ENCODE measurements at places on chromosomes 1 and 21.

GRCh38 chr21:38494703-38495102 lies 3.6 kb downstream of the ERG start:
- no peak for DNase-seq

GRCh38 chr1:93490357-93490756 lies 42.4 kb downstream of the FNBP1L start:
- no peak for DNase-seq

DNA sequence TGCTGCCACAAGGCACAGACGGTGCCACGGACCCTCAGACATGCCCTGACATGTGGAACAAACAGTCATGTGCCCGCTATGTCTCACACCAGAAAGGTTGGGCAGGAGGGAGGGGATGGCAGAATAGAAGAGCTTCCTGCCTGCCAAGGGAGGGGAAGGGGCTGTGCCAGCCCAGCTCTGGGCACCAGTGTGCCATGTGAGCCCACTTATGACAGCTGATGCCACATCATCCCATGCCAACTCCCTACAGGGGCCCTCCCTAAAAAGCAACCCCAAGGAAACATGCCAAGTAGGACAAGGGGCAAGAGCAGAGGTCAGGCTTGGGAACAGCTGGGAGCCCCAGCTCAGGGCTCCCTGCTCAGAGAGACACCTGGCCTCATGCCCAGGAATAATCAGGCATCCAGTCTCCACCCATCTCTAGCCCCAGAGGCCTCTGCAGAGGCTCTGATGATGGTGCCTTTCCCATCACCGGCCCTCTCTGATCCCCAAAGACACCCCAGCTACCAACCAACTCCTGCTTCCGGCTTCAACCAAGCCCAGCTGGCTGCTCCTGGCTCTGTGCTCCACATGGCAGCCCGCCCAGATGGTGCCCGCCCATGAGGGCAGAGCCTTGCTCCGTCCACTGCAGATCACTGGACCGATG lies 10.3 kb downstream of the ADGRB2 start:
- no peak for DNase-seq

DNA sequence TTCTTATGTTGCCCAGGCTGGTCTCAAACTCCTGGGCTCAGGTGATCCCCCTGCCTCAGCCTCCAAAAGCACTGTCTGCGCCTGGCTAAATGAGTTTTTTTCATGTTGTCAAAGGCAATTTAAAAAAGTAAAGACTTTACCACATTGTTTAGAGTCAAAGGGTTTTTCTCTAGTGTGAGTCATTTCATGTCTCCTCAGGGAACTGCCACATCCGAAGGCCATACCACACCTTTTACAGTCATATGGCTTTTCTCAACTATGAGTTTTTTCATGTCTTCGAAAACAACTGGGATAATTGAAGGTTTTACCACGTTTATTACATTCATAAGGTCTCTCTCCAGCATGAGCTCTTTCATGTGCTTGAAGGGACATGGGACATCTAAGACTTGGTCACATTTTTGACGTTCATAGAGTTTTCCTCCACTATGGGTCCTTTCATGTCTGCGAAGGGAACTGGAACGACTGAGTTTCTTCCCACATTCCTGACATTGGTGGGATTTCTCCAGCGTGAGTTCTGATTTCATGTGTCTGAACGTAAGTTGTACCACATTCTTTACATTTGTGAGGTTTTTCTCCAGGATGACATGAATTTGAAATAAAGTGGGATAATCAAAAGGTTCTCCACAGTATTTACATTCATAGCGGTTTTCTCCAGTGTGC lies 65.6 kb downstream of the UCHL5 start:
- no peak for DNase-seq

GRCh38 chr1:117389284-117389683 lies 22.0 kb downstream of the MAN1A2 start:
- no peak for DNase-seq

DNA sequence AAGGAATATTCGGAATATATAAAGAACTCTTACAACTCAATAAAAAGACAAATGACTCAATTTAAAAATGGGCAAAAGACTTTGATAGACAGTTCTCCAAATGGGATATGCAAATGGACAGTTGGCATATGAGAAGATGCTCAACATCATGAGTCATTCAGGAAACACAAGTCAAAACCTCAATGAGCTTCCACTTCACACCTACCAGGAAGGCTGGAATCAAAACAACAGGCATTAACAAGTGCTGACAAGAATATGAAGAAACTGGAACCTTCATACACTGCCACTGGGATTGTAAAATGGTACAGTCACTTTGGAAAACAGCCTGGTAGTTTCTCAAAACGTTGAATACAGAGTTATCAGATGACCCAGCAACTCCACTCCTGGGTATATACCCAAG lies 17.2 kb downstream of the PGBD5 start:
- DNase-seq = no peak

- no peak for DNase-seq
Measured at GRCh38 chr21:43287111-43287760, 118.4 kb downstream of the CRYAA start.

All from stimulated activated CD8-positive, alpha-beta memory T cell treated with anti-CD3 and anti-CD28 coated beads, Interleukin-7, amount 100 ng/mL, for 1 hour (primary cell).